RPMI7951 (cell line): ENCODE measurements at places on chromosomes 11 and 22.

DNA sequence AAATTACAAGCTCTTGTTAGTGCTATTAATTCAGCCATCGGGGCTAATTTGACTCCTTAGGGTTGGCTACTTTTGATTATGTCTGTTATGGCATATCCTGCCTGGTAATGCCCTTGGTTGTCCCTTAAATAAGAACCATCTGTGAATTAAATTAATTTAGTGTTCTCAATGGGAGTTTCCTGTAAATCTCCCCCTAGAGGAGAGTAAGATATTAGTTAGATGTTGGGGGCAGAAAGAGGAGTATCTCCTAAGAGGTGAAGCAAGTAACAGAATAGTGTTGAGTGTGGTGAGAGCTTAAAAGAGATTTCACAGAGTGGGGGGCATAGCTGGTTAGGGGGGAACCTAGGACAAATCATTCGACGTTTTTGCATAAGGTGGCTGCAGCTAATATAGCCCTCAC, 1126.9 kb downstream of the JRKL start:
- no peak for DNase-seq

GRCh38 chr11:64428693-64429092, 69.7 kb downstream of the RPS6KA4 start:
- no peak for DNase-seq

- DNase-seq = no peak
Observed at GRCh38 chr22:29156507-29156906, 49.2 kb upstream of the EMID1 start.

DNA sequence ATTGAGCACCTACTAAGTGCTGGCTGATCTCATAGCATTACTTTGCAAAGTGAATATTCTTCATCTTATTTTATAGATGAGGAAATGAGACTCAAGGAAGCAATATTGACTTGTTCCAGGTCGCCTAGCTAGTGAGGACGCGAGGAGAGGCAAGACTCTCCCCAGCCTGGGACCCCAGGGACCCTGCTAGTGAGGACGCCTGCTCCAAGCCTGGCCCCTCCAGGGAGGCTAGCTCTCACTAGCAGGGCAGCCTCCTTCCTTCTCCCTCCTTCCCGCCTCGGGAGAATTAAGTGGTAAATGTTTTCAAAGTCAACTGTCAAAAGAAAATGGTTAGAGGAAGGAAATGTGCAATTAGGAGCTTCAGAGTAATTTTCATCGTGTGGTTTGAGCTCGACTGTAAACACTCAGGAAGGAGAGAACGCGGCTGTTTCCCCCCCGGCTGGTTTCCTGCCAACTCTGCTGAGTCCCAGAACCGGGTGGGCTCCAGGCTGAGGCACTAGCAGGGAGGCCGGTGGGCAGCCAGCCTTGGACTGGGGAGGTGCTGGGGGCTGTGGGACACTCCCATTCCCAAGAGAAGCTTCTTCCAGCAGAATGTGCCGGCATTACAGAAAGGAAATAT, 17.9 kb downstream of the MYEOV start:
- peak; percentile 72 for DNase-seq

- peak; percentile 2 for DNase-seq
Observed at GRCh38 chr11:60305906-60306619, 21.0 kb upstream of the MS4A6E start.

- peak; percentile 84 for DNase-seq
Observed at GRCh38 chr11:72482211-72482812, 48.0 kb upstream of the CLPB start.

- peak; percentile 99 for DNase-seq
Observed at GRCh38 chr11:123454060-123454651, 24.1 kb downstream of the GRAMD1B start.

- no peak for DNase-seq
Observed at GRCh38 chr11:7019500-7020182, 505 bp downstream of the ZNF214 start.

DNA sequence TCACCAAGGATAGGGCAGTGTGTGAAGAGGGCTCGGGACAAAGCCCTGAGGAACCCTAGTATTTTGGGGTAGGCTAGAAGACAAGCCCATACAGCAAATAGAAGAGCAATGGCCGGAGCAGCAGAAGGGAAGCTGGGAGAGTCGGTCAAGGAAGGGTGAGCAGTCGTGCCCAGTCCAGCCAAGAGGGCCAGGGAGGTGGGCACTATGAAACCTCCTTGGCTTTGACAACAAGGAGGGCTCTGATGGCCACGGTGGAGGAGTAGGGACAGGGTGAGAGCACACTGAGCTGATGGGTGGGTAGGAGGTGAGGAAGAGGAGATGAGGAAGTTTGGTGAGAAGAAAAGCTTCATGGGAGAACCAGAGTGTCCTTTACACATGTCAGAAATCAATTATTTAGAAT, 2.2 kb upstream of the YWHAH start:
- no peak for DNase-seq

GRCh38 chr22:34414467-34415440, 494.5 kb upstream of the LARGE1 start:
- peak; percentile 73 for DNase-seq

DNA sequence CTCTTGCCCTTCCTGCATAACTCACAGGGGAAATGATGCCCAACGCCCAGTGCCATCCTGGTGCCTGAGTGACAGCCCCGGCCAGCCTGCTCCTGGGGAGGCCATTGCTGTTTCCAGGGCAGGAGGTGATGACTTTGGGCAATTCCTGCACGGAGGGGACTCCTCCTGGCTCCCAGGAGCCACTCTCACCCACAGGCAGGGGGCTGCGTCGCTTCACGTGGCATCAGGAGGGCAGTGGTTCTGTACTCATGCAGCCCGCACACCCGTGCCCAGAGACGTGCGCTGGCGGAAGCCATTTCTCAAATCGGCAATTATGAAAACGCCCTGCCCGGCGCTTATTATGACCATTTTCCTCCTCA, 272.3 kb downstream of the CTTN start:
- DNase-seq = no peak

DNA sequence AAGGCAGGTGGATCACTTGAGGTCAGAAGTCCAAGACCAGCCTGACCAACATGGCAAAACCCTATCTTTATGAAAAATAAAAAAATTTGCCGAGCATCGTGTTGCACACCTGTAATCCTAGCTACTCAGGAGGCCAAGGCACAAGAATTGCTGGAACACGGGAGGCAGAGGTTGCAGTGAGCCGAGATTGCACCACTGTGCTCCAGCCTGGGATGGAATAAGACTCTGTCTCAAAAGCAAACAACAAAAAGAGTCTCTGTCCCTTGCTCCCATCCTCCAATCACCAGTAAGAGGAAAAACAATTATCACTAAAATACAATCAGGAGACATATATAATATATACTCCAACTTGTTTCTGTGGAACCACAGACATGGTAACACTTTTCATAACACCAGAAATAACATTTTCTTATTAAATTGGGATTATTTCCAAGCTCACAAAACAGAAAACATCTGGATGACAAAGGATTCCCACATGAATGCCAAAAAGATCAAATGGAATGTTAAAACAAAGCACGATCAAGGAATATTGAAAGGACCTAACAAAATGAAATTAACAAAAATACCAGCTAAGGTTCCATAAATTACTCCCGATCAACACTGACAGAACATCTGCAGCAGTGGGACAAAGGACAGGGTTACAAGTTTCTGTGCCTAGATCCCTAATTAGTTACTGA, 15.2 kb downstream of the FCHSD2 start:
- DNase-seq = no peak

- peak; percentile 93 for DNase-seq
Observed at GRCh38 chr11:28606930-28607329, 498.7 kb downstream of the METTL15 start.

DNA sequence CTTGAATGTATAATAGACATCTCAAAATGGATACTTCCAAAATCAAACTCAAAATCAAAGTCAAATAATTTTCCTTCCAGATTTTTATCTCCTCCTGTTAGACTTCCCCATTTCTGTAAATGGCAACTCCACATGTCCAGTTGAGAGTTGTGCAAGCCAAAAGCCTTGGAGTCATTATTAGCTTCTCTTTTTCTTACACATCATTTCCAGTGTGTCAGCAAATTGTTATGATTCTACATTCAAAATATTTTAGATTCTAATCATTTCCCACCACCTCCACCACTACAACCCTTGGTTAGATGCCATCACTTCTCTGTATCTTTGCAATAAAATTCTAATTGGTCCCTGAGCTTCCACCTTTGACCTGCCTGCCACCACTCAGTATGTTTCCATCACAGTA, 155.7 kb downstream of the CNTN5 start:
- DNase-seq = no peak
